ENCODE measurements at places on chromosomes 16 and 17.

DNA sequence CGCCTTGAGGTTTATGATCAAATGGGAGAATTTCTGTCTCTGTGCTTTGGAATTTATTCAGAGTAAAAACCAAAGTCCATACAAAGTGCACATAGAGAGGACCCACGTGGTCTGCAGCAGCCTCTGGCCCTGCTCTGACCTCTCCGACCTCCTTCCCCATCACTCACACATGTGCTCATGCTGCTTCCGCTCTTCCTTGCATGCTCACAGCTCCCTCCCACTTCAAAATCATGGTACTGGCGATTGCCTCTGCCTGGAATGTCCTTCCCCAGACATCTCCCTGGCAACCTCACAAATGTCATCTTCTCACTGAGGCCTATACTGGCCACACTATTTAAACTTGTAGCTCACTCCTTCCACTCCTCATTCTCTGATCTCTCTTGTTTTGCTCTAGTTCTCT lies 418.0 kb downstream of the CA10 start:
- H3K4me3 ChIP-seq = no peak overlapping the region
- DNase-seq = no peak
- no peaks in the 10 kb centered on the region for H3K27me3 ChIP-seq
- H3K27ac ChIP-seq = no peak overlapping the region
- H3K36me3 ChIP-seq = no peaks in the 10 kb centered on the region

DNA sequence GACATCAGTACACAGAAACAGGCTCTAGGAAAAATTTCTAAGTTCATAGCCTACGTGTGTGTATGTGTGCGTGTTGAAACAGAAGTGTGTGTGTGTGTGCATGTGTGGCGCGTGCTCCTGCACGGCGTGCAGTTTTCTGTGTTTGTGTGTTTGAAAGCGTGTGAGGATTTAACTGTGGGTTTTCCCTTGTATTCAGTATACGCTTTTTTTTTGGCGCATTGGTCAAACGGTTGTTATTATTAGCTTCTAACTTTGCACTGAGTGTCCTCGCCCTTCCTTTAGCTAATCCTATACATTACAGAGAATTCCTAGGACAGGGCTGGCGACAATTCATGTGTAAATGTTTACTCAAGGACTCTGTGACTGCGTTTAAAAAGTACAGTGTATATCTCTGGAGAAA lies 23.0 kb downstream of the TMC6 start:
- no peak overlapping the region for H3K4me3 ChIP-seq
- no peaks in the 10 kb centered on the region for H3K4me1 ChIP-seq
- no peak for DNase-seq
- H3K27ac ChIP-seq = no peak overlapping the region

DNA sequence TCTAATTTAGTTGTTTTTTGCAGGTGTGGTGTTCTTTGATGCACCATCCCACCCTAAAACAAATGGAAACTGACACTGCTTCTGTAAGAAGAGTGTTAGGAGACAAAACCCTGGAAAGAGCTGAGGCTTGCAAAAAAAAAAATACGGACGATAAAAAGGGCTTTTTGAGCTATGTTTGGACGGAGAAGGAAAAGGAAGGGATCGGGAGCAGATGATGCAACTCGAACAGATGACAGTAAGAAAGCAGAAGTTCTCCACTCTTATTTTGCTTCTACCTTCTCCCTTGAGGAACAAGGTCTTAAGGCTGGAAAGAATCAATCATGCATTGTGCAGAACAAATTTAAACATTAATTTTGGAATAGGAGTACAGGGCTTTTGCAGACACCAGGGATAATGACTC lies 136.7 kb downstream of the MAF start:
- no peaks in the 10 kb centered on the region for H3K36me3 ChIP-seq
- DNase-seq = no peak
- H3K4me3 ChIP-seq = no peak overlapping the region
- H3K27me3 ChIP-seq = no peaks in the 10 kb centered on the region
- H3K27ac ChIP-seq = no peak overlapping the region

DNA sequence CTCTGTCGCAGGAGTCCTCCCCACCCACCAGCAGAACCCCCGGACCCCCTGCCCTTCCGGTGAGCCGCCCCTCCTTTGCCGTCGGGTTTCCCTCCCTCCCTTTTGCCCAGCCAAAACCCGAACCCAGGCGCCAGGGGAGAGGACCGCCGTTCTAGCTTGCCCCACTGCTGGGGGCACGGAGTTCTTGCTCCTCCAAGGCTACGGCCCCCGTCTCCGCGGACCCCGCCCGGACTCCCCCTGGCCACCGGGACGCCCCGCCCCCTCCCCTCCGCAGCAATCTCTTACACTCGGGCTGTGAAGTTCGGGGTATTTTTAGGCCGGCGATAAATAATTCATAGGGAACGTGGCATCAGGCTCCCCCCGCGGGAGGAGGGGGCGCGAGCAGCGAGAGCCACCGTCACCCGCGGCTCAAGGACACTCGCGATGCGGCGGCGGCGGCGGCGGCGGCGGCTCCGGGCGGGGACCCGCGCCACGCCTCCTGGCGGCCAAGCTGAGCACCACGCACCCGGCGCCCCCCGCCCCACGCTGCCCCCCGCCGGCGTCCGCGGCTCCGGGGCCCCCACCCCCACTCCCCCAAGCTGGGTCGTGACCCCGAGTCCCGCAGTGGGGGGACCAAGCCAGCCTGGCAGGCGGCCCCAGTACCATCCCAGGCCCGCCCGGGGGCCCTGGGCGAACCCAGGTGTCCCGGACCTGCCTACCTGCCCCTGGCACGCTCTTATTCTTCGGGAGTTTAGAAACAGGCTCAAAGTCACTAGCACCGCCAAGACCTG lies at the start of gene GRIN2C:
TSS of gene GRIN2C (minus strand) at position 427 of the 770 bp plus-strand sequence. CDS start 4,793 bp downstream, outside the sequence.
- peaks cover 21% of the 10 kb centered on the region for H3K4me1 ChIP-seq
- peak; percentile 39 for DNase-seq
- no peak within 1 kb of the TSS for H3K27ac ChIP-seq
- peaks cover 30% of the 10 kb centered on the region for H3K27me3 ChIP-seq
- H3K4me3 ChIP-seq = peak within 1 kb of the TSS; percentile 49

GRCh38 chr17:36055921-36056520 lies 8.1 kb upstream of the CCL18 start:
- H3K36me3 ChIP-seq = no peaks in the 10 kb centered on the region
- H3K27ac ChIP-seq = no peak overlapping the region

DNA sequence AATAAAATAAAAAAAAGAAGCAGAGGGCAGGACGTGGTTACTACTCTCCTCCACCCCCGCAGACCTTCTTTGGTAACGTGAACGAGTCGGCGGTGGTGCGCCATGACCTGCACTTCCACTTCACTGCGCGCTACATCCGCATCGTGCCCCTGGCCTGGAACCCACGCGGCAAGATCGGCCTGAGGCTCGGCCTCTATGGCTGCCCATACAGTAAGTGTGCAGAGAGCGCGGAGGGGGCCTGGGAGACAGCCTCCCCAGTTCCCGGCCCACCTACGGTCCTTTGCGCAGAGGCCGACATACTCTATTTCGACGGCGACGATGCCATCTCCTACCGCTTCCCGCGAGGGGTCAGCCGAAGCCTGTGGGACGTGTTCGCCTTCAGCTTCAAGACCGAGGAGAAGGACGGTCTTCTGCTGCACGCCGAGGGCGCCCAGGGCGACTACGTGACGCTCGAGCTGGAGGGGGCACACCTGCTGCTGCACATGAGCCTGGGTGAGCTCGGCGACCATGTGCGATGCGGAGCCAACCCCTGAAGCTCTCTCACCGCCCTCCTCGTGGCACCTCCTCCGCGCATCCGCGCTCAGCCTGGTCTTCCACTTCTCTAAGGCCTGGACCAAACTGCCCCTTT lies 2.7 kb downstream of the CNTNAP1 start:
- H3K27ac ChIP-seq = no peak overlapping the region
- no peaks in the 10 kb centered on the region for H3K36me3 ChIP-seq
- DNase-seq = no peak
- peaks cover 14% of the 10 kb centered on the region for H3K4me1 ChIP-seq
- no peak overlapping the region for H3K4me3 ChIP-seq
- no peaks in the 10 kb centered on the region for H3K27me3 ChIP-seq

- DNase-seq = no peak
- no peaks in the 10 kb centered on the region for H3K27me3 ChIP-seq
- H3K4me3 ChIP-seq = no peak overlapping the region
These were observed 32.8 kb upstream of the ETV4 start for GRCh38 chr17:43578699-43579565.

DNA sequence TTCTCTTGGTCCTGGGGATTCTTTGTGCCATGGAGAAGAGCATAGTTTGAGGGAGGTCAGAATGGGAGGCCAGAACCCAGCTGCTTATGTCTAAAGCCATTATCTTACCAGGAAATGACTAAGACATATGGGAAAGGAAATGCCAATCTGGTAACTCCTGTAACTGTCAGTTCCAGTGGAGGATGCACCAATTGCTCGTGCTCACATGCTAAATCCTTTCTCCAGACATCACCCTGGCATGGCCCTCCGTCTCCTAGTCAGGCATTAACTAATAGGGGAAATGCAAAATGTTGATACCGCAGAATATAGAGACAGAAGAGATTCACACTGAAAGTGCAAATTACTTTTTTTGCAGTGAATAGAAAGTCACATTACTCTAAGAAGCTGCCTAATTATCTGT lies 255.6 kb upstream of the HSBP1 start:
- H3K4me1 ChIP-seq = no peaks in the 10 kb centered on the region
- H3K27ac ChIP-seq = no peak overlapping the region
- H3K27me3 ChIP-seq = peaks cover 20% of the 10 kb centered on the region
- H3K36me3 ChIP-seq = no peaks in the 10 kb centered on the region
- peak; percentile 26 for DNase-seq
- H3K4me3 ChIP-seq = no peak overlapping the region

- H3K4me1 ChIP-seq = peaks cover 12% of the 10 kb centered on the region
- peak; percentile 21 for DNase-seq
- no peak overlapping the region for H3K4me3 ChIP-seq
- no peak overlapping the region for H3K27ac ChIP-seq
These were observed 23.4 kb upstream of the CBFA2T3 start for GRCh38 chr16:89000207-89000959.

- H3K4me1 ChIP-seq = peaks cover 4% of the 10 kb centered on the region
- no peaks in the 10 kb centered on the region for H3K27me3 ChIP-seq
- H3K36me3 ChIP-seq = peaks cover 22% of the 10 kb centered on the region
- peak within 1 kb of the TSS; percentile 97 for H3K4me3 ChIP-seq
- peak within 1 kb of the TSS; percentile 92 for H3K27ac ChIP-seq
These were observed at the start of gene FLII for GRCh38 chr17:18258356-18259038. Gene FLII, minus strand, starts transcription at chr17:18258738. Its CDS starts 48 bp downstream, at chr17:18258690.

DNA sequence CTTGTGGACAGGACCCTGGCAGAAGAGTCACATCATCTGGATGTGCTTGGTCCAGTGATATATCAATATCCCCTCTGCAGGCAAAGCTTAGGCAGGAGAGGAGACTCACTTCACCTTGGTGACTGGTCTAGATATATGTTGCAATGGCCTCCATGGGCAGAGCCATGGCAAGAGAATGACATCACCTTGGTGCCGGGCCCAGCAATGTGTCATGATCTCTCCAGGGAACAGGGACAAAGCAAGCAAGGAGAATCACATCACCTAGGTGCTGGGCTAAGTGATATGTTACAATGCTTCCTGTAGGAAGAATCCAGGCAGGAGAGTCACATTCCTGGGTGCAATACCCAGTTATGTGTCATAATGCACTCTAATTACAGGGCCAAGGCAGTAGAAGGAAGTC lies 2106.2 kb downstream of the TP53TG3F start:
- no peak overlapping the region for H3K4me3 ChIP-seq
- DNase-seq = no peak
- no peaks in the 10 kb centered on the region for H3K36me3 ChIP-seq
- no peaks in the 10 kb centered on the region for H3K4me1 ChIP-seq
- no peak overlapping the region for H3K27ac ChIP-seq
- H3K27me3 ChIP-seq = no peaks in the 10 kb centered on the region

DNA sequence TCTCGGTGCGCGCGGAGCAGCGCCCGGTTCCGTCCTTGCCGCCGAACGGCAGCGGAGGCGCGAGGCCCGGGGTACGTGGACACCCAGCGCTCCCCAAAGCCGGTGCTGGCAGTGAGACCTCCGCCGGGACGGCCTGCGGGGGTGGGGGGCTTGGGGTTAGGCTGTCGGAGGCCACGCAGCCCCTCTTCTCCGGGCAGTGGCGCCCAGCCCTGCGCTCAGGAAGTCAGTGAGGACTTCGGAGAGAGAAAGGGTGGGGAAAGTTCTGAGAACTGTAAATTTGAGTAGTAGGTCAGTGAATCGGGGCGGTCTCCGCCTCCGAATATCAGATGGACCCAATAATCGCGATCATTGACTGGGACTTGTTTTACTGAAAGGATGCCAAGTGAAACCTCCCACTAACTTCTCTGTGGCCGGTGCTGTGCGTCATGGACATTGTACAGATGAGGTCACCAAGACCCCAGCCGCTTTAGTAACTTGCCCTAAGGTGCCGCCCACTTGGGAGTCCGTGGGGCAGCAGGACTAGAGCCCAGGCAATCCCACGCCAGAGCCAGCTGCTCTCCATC lies 468 bp downstream of the IL4R start:
- DNase-seq = peak; percentile 28
- H3K4me1 ChIP-seq = no peaks in the 10 kb centered on the region
- H3K27ac ChIP-seq = peak overlapping the region; percentile 71
- no peaks in the 10 kb centered on the region for H3K27me3 ChIP-seq
- H3K36me3 ChIP-seq = no peaks in the 10 kb centered on the region

All from A673 (cell line).